ENCODE measurements at places on chromosomes 6 and 20.

- DNase-seq, result peak; percentile 69
Measured at GRCh38 chr20:31861385-31862156, 8.8 kb downstream of the DUSP15 start.

GRCh38 chr6:139126255-139126654 lies 8.6 kb upstream of the HECA start:
- DNase-seq, result peak; percentile 18

- no peak for DNase-seq
Measured at GRCh38 chr6:108521616-108522107, 39.1 kb upstream of the FOXO3 start.

DNA sequence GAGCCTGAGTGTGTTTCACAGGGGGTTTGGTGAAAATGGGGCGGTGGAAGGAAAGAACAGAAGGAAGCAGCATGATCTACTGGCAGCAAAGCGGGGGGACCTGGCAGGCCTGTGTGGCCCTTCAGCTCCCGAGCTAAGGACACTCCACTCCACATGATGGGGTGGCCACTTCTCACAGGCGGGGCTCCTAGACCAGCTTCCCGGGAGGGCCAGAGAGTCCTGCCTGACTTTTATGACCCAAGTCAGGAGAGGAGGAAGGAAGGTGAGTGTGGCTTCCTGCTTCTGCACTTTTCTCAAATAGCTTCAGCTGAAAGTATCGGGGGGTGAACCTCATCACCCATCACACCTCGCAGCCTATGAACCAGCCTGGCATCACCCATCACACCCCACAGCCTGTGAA lies 117.5 kb upstream of the AFDN start:
- DNase-seq, result no peak

DNA sequence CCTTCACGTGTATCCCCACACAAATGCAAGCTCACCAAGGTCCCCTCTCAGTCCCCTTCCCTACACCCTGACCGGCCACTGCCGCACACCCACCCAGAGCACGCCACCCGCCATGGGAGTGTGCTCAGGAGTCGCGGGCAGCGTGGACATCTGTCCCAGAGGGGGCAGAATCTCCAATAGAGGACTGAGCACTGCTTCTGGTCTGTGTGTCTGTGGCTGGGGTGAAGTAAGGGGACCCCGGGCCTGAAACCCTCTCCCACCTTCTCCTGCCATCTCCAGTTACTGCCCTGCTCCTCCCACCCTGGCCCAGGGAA lies 8.3 kb downstream of the MYL9 start:
- no peak for DNase-seq

DNA sequence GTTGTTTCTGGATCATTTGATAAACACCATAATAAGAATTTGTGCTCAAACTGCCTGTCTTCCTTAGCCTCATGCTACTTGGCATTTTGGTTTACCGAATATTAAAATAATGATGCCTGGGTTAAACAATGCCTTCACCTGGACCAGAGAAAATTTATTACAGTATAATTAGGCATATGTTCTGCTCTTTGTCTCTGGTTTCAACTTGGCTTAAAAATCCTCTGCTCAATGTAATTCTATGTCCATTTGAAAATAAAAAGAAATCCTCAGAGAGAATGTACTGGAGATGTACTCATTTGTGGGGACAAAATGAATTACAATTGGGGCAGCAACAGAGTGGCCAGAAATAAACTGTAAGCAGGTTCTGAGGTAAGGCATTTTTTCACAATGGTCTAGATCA lies 95.0 kb downstream of the DST start:
- DNase-seq, result no peak

GRCh38 chr20:59063358-59064213 lies 21.0 kb upstream of the PRELID3B start:
- no peak for DNase-seq

- no peak for DNase-seq
Measured at GRCh38 chr6:157603314-157603940, 219.6 kb upstream of the SNX9 start.

DNA sequence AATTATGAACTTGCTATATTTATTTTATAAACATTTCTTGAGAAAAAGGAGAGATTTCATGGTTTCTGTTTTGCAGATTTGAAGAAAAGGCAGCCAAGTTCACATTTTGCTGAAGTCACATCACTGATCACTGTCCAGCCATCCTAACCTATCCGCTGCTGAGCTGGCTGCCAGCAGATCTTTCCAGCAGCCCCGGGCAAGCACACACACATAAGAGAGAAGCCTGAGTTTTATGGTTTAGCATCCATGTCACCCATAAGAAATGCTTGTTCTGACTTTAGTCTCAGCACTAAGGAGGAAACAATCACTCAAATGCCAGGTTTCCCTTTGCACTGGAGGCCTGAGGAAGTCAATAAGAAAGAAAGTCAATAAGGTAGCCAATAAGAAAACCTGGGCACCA lies 287.1 kb downstream of the SMOC2 start:
- no peak for DNase-seq

DNA sequence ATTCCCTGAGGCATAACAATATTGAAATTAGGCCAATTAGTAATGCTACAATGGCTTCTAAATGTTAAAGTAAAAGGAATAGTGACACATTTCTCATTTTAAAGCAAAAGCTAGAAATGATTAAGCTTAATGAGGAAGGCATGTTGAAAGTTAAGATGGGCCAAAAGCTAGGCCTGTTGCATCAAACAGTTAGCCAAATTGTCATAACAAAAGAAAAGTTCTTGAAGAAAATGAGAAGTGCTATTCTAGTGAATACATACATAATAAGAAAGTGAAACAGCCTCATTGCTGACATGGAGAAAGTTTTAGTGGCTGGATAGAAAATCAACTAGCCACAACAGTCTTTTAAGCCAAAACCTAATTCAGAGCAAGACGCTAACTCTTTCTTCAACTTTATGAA lies 12.9 kb downstream of the OR2A4 start:
- no peak for DNase-seq

DNA sequence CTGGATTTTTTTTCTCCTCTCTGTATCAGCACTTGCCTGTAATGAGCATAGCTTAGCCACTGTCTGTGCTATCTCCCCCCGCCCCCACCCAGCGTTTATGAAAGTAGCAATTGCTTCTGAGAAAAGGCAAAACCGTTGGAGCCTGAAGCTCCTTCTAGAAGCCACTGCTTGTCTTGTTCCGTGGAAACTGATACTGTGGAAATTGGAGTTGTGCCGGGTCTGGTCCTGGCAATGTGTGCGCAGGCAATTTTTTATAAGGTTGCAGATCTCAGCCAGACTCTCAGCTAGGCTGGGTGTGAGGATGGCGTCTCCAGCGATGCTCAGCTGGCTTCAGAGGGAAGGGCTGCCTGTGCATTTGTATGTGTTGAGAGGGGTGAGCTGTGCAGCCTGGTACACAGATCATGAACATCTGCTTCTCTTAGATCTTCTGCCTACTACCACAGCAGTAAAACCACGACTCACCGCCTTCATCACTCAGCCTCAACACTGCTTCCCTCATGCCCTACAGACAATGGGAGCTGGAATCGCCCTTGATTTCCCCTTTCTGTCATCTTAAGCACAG lies 72.4 kb upstream of the GTSF1L start:
- no peak for DNase-seq

DNA sequence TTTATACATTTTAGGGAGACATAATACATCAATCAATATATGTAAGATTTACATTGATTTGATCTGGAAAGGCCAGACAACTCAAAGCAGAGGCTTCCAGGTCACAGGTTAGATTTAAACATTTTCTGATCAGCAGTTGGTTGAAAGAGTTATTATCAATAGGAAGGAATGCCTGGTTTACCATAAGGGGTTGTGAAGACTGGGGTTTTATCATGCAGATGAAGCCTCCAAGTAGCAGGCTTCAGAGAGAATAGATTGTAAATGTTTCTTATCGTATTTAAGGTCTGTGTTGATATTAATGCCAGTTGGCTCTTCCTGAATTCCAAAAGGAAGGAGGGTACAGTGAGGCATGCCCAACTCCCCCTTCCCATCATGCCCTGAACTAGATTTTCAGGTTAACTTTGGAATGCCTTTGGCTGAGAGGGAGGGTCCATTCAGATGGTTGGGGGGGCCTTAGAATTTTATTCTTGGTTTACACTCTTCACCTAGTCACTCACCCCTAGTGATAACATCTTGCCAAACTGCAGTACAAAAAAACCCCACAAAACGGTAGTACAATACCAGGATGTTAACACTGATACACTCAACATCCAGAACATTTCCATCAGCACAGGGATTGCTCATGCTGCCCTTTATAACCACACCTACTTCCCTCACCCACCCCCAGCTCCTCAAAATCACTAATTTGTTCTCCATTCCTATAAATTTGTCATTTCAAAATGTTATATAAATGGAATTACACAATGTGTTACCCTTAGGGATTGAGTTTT lies 259.6 kb upstream of the PLN start:
- no peak for DNase-seq
